ENCODE measurements at places on chromosomes 5 and 9.

DNA sequence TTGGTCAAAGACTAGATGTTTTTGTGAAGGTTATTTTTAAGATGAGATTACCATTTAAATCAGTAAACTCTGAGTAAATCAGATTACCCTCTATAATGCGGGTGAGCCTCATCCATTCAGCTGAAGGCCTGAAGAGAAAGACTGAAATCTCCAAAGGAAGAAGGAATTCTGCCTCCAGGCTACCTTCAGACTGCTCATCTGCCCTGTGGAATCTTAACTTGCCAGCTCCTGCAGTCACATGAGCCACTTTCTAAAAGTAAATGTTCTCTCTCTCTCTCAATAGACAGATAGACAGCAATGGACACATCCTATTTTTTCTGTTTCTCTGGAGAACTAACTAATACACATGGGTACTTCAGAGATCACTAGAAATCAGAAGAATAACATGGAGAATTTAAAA is 182.8 kb downstream of the CFAP90 start:
- DNase-seq = no peak

GRCh38 chr5:133287500-133287899 is 235.7 kb downstream of the HSPA4 start:
- DNase-seq = no peak

GRCh38 chr5:56269216-56269927 is 36.2 kb upstream of the ANKRD55 start:
- DNase-seq = no peak

GRCh38 chr9:27569406-27569805 is 3.9 kb downstream of the C9orf72 start:
- DNase-seq = no peak

DNA sequence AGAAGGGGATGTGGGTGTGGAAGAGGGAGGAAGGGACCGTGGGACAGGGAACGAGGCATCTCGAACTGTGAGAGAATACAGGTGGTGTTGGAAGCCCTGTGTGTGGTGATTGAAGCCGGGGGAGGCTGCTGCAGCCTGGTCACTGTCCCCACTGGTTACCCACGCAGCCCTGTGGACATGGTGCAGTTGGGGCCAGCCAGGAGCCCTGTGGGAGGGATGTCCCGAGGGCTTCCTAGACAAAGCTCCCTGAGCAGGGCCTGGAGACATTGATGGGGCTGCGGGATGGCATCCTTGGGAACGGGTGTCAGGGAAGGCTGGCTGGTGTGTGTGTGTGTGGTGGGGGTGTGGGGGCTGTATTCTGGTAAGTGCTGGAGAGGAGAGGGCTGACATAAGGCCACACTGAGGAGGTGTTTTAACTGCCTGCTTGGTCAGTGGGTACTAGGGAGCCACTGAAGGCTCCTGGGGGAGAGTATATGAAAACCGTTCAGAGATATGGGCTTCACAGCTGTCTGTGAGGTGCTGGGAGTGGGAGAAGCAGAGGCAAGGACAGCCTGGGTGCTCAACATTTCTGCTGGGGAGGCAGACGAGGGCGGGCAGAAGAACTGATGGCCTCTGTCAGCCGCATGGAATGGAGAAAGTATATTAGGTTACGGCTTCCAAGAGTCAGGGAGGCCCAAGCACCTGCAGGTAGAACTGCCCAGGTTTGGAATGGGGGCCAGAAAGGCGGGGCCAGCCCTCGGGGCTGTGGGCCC is 20.0 kb downstream of the WNK2 start:
- DNase-seq = no peak

Measured in glomerular endothelial cell (primary cell).